NCI-H1930 (cell line): ENCODE measurements at places on chromosomes 1 and 21.

DNA sequence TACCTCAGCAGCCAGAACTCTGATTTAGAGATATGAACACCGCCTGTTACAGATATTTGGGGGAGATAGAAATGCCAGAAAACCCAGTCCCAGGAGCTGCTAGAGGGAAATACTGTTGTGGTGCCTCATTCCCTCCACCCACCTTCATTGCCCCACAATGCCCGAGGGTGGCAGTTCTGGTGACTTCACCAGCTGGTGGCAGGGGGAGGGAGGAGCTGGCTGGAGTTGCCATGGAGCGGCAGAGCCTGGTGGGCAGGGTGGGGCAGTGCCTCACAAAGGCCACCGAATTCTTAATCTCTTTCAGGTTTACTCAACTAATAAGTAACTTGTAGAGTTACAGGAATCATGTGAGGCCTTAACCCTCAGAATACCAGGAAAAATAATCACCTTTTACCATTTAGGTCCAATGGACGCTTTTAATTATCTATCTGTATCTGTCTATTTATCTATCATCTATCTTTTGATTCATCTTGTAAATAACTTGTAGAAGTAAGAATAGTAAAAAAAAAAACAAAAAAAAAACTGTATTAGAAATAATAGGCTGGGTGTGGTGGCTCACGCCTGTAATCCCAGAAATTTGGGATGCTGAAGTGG, 11.7 kb upstream of the S100A11 start:
- no peak for DNase-seq

DNA sequence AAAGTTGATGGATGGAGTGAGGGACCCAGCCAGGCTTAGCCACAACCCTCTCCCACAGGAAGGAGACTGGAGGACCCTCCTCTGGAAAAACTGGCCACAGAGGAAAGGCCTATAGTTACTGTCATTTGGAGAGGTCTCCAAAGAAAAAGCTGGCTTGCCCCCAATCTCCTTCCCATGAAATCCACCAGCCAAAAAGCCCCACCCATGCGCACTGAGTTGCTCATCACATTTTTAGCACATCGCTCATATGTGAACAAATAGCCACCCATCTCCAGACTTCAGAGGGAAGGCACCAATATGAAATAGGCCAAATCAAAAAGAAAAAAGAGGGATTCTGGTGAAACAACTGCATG, 36.9 kb upstream of the QSOX1 start:
- no peak for DNase-seq

DNA sequence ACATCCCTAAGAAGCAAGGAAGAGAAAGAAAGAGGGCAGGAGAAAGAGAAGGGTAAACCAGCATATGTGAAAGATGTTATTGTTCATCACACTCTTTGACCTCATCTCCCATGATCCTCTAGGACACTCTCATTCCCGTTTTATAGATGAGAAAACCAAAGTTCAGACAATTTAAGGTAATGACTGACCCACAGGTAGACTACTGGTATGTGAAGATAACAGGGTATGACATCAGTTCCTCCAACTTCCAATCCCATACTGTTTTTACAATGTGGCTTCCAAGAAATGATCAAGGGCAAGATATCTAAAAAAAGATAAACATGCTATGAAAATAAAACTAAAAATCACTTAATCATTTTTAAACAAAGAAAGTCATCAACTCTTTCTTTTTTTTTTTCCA, 95.2 kb upstream of the TNFSF4 start:
- DNase-seq: no peak

GRCh38 chr1:25810341-25811299, 9.1 kb upstream of the MTFR1L start:
- peak; percentile 55 for DNase-seq

DNA sequence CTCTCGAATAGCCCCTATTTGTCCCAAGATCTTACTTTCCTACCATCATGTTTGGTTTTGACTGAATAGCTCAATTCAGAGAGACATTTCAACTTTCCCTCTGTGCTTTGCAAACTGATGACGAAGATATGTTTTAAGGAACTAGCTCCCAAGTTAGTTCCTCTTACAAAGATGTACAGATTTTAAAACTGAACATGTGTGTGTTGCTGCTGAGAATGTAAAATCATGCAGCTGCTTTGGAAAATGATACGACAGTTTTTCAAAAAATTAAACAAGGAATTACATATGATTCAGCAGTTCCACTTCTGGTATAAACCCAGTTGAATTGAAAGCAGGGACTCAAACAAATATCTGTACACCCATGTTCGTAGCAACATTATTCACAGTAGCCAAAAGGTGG, 33.6 kb downstream of the KIF26B start:
- DNase-seq: no peak

DNA sequence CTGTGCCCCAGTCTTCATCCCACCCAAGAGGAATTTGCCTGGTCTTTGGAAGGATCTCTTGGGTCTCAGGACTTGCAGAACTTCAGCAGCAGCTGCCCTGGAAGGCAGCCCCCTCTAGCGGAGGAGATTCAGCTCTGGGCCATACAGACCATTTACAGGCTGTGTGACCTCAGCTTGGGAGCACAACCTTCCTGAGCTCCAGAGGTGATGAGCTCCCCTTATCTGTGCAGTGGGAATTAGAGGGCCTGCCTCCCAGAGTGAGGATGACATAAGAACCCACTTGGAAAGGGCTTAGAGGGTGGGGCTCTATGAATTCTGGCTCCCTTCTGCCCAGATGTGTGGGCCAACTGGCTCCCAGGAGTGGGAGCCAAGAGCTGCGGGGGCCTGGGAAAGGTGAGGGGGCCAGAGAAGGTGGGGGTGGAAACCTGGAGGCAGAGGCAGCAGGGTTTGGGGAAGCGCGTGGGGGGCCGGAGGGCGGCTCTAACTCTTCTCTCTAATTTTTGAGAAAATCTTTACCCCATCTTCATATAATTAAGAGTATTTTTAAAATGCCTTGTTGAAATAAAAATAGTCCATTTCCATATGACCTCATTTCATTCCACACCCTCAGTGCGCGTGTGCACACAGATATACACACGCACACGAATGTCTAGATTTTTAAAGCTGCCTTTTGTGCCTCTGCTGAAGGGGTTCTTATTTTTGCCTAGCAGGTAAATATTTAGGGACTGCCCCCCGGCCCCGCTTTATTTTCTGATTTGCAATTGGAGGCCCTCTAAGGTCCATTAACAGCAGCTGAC, 21.5 kb downstream of the EPHB2 start:
- DNase-seq: no peak

- DNase-seq: no peak
Observed at GRCh38 chr1:18879791-18880309, 20.4 kb upstream of the TAS1R2 start.

- DNase-seq: no peak
Observed at GRCh38 chr1:228060458-228061190, 21.9 kb upstream of the ARF1 start.

DNA sequence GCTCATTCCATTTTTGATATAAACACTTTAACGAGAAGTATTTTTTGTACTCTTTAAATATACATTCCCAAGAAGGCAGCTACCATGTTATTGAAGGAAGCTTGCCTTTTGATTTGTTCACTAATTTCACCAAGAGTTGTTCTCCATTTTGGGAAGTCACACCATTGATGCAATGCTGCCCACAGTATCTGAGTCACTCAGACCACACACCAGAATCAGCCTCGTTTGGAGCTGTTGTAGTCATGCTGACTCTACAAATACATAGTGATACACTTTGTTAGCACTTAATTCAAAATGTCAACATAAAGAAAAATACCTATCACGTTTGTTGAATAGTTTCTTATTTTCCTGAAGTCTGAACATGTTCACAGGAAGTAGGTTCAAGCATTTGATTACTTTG, 78.7 kb downstream of the PAPPA2 start:
- DNase-seq: no peak

DNA sequence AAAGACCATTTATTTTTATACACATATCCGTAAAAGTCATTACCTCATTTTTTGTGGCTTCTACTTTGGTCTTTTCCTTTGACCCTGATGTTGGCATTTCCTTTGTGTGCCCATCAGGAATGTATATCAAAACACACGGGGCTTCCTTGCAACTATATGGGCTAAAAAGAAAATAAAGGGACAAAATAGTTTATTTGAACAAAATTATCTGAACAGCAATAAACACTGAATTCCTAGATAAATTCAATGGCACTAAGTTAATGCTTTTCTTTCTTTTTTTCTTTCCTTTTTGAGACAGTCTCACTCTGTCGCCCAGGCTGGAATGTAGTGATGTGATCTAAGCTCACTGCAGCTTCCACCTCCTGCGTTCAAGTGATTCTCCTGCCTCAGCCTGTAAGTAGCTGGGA, 45.2 kb downstream of the EPRS1 start:
- no peak for DNase-seq

DNA sequence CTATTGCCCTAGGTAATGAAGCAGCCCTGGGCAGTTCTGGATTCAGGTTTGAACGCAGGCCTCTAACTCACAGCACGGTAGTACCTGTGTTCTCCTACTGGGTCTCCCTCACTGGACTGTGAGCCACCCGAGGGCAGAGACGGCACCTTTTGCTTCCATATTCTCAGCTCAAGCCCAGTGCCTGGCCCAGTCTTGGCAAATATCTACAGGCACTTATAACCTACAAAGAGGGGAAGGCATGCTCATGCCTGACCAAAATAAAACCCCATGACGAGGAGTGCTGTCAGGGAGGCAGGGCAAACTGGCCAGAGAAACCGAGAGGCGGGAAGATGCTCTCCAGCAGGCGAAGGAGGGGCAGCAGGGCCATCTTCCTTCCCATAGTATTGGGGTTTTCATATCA, 91.1 kb downstream of the DDX20 start:
- DNase-seq: no peak

- no peak for DNase-seq
Observed at GRCh38 chr1:17877316-17877715, 122.2 kb downstream of the ACTL8 start.

GRCh38 chr1:41852091-41852490, 66.6 kb downstream of the HIVEP3 start:
- no peak for DNase-seq

- DNase-seq: no peak
Observed at GRCh38 chr1:81678779-81679178, 122.0 kb upstream of the ADGRL2 start.

DNA sequence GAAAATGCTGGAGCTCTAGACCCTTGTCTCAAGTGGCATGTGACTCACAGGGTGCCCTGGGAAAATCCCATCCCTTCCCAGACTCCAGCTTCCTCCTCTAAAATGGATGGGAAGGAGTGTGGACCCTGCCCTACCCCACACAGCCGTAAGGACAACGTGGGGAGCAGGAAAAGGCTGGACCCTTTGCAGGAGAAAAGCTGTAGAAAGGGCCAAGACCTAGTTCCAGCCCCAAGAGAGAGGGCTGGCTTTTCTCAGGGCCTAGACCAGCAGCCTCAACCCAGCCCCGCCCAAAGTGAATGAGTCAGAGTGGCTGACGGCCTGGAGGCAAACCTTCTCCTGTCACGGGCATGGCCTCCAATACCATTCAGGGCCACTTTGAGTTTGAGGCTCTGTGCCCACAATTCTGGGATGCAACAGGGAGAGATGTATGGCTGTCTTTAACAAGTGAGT, 1.1 kb downstream of the LAMB3 start:
- no peak for DNase-seq

DNA sequence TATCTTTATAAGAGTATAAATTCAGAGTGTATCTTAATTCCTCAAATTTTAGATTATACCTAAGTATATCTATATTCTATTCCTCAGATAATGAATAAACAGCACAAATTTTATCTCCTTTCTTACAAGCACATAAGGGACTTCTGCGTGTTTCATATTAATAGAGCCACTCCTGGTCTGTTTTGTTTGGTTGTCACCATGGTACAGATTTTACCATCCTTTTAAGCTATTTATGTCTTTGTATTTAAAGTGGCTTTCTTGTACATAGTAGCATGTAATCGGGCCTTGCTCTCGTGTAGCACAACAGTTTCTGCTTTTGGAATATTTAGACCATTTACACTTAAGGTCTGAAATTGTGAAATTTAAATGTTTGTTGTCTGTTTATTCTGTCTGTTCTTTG, 52.6 kb upstream of the SLC35A3 start:
- DNase-seq: no peak

GRCh38 chr1:167791281-167792187, 69.8 kb downstream of the MPZL1 start:
- no peak for DNase-seq

- no peak for DNase-seq
Observed at GRCh38 chr1:227315629-227316346, 2.5 kb downstream of the CDC42BPA start.

GRCh38 chr1:92538413-92539061, 51.8 kb upstream of the GFI1 start:
- no peak for DNase-seq

- no peak for DNase-seq
Observed at GRCh38 chr1:164625004-164625617, 66.1 kb downstream of the PBX1 start.
